ENCODE measurements at places on chromosomes 3 and 15.

DNA sequence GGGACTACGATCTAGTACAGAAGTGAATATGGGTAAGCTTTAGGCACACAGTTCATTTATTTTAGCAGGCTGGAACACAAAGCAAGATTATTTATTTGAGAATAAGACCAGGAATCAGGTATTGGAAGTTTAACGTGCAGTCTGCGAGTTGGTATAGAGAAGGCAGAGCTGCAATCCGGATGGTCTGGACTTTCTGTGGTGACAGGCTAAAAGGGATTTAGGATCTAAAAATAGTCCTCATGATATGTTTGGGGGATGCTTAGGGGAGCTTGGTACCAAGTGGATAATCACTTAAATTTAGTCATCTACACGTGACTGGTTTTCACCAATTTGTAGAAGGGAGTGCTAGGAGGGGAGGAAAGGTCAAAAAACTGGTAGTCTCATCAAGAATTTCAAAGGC is 119.4 kb downstream of the DLG1 start:
- DNase-seq: no peak

- no peak for DNase-seq
Measured at GRCh38 chr3:42056840-42057239, 34.3 kb upstream of the TRAK1 start.

GRCh38 chr3:174955513-174956016 is 96.4 kb downstream of the NAALADL2 start:
- peak; percentile 60 for DNase-seq

- DNase-seq: no peak
Measured at GRCh38 chr3:196525141-196525540, 10.0 kb upstream of the SMCO1 start.

DNA sequence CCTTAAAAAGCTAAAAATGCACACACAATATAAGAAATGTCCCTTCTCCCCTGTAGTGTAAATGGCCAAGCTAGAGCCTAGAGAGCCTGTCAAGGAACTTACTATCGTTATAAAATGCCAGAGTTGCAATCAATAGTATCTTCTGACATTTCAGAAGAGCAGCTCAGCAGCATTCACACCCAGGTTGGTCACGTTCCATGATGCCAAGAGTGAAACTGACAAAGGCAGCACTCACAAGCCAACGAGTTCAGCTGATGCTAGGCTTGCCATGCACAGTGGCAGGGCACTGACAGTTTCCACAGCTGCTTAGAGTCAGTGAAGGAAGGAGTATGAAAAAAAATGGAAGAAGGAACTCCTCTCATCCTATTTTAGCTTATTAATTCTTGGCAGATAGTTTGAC is 331.4 kb upstream of the CCDC54 start:
- no peak for DNase-seq

DNA sequence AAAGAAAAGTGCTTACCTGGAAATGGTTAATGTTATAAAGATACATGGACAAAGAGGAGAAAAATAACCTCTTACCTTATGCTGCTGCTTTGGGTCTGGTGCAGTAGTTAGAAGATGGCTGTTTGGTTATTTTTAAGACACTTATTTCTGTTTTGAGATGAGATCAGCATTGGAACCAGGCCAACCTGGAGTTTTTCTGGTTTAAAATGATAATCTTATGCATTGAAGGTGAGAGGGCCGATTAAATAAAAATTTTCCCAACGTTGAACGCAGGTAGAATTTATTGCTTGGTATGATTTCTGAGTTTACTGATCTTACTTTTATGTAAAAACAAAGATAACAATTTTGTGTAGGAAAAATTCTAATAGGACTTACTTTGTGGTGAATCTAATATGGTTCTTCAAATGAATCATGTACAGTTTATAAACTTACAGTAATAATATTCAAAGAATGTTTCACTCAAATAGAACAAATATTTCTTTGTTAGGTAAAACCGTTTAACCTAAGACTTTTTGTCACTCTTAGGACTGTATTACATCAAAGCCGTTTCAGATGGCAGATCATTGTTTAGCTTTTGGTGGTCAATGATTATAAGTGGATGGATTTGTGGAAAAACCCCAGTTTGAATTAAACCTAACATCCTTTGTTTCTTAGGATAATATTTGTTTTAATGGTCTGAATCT is 14.9 kb downstream of the UBE2E2 start:
- no peak for DNase-seq
